Lower lobe of right lung (tissue), 2 donors: ENCODE measurements at places on chromosomes 11 and 22. TPM values are rescaled to one million over a fixed set of nuclear protein-coding genes. Genes with fewer than 3 reads are reported as not detected.

CD59 gene
- 816 TPM for total RNA-seq

KLHDC7B gene
- 0.77 TPM for total RNA-seq

UNC93B1 gene
- total RNA-seq, result 121 TPM

CCDC157 gene
- total RNA-seq, result 5.2 TPM

CTSF gene
- total RNA-seq, result 31.2 TPM

GPR83 gene
- total RNA-seq, result not detected

PGA4 gene
- total RNA-seq, result 0.83 TPM

IGLL1 gene
- total RNA-seq, result not detected

- DNase-seq, result no peak
These were observed 2.3 kb upstream of the PNPLA2 start for GRCh38 chr11:816433-816779.

DNA sequence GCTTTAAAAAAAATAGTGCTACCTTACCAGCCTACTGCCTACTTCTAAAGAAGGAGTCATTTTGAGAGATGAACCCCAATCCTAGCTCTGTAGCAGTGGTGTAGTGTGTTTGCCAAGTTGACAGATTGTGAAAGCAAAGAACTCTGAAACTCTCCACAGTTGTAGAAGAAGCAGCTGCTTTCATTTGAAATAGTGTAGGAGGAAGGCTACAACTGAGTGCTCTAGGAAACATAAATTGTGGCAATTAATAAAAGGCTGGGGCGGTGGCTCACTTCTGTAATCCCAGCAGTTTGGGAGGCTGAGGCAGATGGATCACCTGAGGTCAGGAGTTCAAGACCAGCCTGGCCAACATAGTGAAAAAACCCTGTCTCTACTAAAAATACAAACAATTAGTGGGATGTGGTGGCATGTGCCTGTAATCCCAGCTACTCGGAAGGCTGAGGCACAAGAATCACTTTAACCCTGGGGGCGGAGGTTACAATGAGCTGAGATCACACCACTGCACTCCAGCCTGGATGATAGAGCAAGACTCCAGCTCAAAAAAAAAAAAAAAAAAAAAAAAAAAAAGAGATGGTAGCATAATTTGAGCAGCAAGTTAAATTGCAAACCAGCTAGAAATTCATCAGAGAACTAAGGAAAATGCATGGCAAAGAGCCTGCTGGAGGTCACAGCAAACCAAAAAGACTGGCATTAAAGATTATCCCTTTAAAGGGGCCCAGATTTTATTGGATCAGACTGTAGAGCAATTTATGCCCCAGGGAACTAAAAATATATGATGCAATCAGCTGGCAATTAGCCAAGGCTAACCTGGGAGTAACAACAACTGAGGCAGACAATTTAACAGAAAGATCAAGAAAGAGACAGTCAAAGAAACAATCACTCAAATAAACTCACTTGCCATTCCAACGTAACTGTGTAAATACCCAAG is 112.6 kb downstream of the LUZP2 start:
- DNase-seq, result no peak

- DNase-seq, result no peak
These were observed 2.8 kb downstream of the SIAE start for GRCh38 chr11:124670732-124671131.

DNA sequence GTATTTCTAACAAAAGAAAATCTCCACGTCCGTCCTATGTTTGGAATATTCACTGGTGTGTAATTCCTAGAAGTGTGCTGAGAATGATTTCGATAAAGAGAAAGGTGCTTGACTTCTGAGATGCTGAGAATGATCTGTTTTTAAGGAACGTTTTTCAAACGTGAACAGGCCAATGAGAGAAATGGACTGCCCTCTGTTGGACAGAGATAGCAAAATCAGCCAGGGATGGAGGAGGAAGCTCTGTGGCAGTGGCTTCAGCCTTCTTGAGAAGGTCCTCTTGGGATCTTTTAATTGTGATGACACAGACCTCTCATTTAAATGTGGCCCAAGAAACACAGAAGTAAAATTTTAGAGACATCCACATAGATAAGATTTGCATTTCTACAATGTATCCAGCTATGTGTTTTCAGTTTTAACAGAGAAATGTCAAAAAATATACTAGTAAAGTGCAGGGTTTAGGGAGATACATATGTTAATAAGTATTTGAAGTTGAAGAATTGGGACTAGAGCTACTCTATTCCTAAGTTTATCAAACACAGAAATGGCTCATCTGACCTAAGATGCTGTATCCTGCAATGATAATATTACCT is 84.0 kb upstream of the RCN1 start:
- no peak for DNase-seq
